GM23248 (cell line): ENCODE measurements at places on chromosomes 5 and 9. TPM values are rescaled to one million over a fixed set of nuclear protein-coding genes. Genes with fewer than 3 reads are reported as not detected.

Gene TMEFF1
- total RNA-seq: 0.43 and 4.4 TPM in 2 replicates

Gene DCTN3
- total RNA-seq: 77.1 and 130 TPM in 2 replicates

Gene ZNF462
- 2.5 and 5.0 TPM in 2 replicates for total RNA-seq

- no peak overlapping the region for H3K4me3 ChIP-seq
- no peaks in the 10 kb centered on the region for H3K27me3 ChIP-seq
- H3K36me3 ChIP-seq: peaks cover 6% of the 10 kb centered on the region; the same call in 1 of the 2 replicates
- H3K27ac ChIP-seq: no peak overlapping the region
- peaks cover 8% of the 10 kb centered on the region; the same call in 1 of the 2 replicates for H3K4me1 ChIP-seq
- no peak for DNase-seq
These were observed 26.2 kb upstream of the GPR21 start for GRCh38 chr9:123007269-123007668.

Gene RPS14
- total RNA-seq: 1,694 and 1,749 TPM in 2 replicates

Gene GABRG2
- not detected in 2 replicates for total RNA-seq

DNA sequence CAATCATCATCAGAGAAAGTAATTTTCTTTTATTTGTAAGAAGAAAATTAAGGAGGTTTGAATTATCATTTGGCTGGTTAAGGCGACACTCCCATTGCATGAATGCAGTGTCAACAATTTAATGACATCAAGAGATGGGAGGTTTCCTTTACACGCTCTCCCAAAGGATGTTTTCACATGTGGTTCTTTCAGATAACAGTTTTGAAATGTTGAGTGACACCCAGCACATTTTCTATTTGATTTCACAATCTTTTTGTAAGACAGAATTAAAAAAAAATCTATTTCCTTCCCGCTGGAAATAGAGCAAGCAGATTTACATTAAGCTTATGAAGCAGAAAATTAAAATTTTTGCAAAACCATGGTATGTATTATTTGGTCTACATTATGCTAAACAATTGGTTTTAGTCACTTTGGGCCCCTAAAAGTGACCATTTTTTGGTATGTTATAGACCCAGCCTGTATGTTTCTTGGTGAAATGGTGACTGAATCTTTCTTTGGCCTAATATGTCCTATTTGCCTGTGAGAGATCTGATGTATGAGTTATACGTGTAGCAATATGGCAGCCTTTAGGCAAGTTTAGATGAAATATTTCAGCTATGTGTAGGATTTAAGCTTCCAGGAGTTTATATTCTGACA, 18.9 kb upstream of the ANKRD55 start:
- H3K4me3 ChIP-seq: no peak overlapping the region
- peaks cover 9% of the 10 kb centered on the region; the same call in 1 of the 2 replicates for H3K4me1 ChIP-seq
- no peaks in the 10 kb centered on the region for H3K36me3 ChIP-seq
- H3K27ac ChIP-seq: no peak overlapping the region

DNA sequence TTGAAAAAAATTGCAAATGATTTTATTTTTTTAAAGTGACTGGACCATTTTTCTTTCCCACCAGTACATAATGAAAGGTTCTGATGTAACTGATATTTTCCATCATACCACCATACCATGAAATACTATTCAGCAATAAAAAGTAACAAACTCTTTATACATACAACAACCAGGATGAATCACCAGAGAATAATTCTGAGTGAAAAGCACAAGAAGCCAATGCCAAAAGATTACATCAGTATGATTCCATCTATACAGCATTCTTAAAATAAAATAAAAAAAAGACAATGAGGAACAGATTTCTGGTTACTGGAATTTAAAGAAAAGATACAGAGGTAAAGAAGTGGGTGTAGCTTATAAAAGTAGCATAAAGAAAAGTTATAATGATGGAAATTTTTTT, 423.7 kb upstream of the ST8SIA4 start:
- no peak overlapping the region for H3K27ac ChIP-seq
- H3K4me3 ChIP-seq: no peak overlapping the region
- no peaks in the 10 kb centered on the region for H3K36me3 ChIP-seq
- H3K4me1 ChIP-seq: no peaks in the 10 kb centered on the region
- peak; percentile 60 for DNase-seq
- no peaks in the 10 kb centered on the region for H3K27me3 ChIP-seq

- peak overlapping the region; percentile 68; the same call in 1 of the 2 replicates for H3K4me3 ChIP-seq
- H3K36me3 ChIP-seq: no peaks in the 10 kb centered on the region
- no peak overlapping the region for H3K27ac ChIP-seq
- 0 out of 2 replicates have a peak, but pooled peaks cover 4% of the 10 kb centered on the region for H3K27me3 ChIP-seq
- no peak for DNase-seq
These were observed 87.1 kb downstream of the ENTREP1 start for GRCh38 chr9:69411931-69412740.

Gene ELAVL2
- total RNA-seq: not detected in 2 replicates

Gene SLC2A6
- 10.1 and 12.0 TPM in 2 replicates for total RNA-seq

GRCh38 chr9:85067792-85068191, 398.3 kb downstream of the NTRK2 start:
- no peaks in the 10 kb centered on the region for H3K36me3 ChIP-seq
- DNase-seq: no peak
- H3K27ac ChIP-seq: no peak overlapping the region
- H3K4me3 ChIP-seq: no peak overlapping the region
- no peaks in the 10 kb centered on the region for H3K27me3 ChIP-seq

DNA sequence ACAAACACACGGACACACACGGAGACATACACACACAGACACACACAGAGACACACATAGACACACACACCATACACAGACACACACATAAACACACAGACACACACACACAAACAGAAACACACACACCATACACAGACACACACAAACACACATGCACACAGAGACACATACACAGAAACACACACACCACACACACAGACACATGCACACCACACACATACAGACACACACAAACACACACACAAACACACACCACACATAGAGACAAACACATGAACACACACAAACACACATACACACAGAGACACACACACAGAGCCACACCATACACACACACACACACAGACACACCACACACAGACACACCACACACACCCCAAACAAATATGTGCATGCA, 152.7 kb upstream of the FOXD4L5 start:
- no peak overlapping the region for H3K4me3 ChIP-seq
- H3K4me1 ChIP-seq: no peaks in the 10 kb centered on the region
- no peaks in the 10 kb centered on the region for H3K27me3 ChIP-seq
- H3K36me3 ChIP-seq: no peaks in the 10 kb centered on the region
- no peak for DNase-seq

DNA sequence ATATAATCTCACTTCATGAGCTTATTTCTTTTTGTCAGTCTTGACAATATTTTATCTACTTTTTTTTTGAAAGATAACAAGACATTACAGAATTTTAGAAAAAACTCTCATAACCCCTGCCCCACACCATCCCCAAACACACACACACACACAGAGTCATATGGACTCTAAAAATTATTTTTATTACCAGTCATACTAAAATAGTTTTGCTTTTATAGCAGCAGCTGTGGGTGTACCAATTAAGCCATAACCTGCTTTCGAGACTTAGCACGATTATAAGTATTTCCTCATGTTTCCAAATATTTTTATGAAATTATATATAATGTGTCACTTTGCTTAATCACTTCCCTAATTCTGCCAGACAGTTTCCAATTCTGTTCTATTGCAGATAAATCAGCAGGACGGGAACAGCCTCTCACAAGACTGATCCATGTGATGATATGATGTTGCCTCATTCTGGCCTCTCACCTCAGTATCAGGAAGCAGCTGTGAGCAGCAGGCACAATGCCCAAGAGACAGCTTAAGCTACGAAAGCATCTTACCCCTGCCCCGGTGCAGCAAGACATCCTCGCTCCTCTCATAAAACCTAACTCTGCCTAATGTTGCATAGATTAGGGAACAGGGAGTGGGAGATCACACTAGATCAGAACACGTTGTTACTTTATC, 7.0 kb downstream of the PDCL start:
- DNase-seq: no peak
- peaks cover 14% of the 10 kb centered on the region; the same call in 1 of the 2 replicates for H3K36me3 ChIP-seq
- H3K27me3 ChIP-seq: no peaks in the 10 kb centered on the region
- peaks cover 7% of the 10 kb centered on the region; the same call in 1 of the 2 replicates for H3K4me1 ChIP-seq
- no peak overlapping the region for H3K27ac ChIP-seq
- no peak overlapping the region for H3K4me3 ChIP-seq

DNA sequence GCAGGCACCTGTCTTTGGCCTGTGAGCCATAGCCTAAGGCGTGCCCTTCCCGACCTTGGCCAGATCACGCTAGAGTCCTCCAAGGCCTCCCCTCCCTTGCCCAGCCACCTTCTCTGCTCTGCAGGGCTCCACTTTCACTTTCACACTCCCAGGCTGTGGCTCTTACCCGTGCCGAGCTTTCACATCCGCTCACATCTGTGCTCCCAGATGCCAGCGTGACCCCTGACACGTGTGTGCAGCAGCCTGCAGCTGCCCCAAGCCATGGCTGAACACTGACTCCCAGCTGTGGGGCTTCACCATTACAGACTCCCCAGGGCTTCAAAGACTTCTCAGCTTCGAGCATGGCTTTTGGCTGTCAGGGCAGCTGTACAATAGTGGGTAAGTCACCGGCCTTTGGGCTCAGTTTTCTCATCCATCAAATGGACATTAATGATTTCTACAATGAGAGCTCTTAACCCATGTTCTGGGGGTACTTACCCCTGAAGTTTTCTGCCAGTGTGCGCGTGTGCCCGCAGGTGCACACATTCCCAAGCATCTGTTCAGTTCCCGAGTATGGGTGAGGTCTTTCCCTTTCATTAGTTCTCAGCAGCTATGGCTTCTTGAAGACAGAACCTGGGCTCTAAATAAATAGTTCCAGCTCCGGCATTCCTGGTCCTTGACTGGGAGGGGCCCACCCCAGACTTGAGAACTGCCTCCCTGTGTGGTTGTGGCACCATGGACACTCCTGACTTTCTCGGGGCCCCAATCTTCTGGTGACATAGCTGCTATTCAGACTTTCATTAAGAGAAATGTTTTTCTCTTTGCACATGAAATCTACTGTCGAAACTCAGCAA, 118.6 kb downstream of the RGS3 start:
- DNase-seq: peak; percentile 69
- no peak overlapping the region for H3K4me3 ChIP-seq
- peaks cover 47% of the 10 kb centered on the region for H3K4me1 ChIP-seq
- no peak overlapping the region for H3K27ac ChIP-seq

DNA sequence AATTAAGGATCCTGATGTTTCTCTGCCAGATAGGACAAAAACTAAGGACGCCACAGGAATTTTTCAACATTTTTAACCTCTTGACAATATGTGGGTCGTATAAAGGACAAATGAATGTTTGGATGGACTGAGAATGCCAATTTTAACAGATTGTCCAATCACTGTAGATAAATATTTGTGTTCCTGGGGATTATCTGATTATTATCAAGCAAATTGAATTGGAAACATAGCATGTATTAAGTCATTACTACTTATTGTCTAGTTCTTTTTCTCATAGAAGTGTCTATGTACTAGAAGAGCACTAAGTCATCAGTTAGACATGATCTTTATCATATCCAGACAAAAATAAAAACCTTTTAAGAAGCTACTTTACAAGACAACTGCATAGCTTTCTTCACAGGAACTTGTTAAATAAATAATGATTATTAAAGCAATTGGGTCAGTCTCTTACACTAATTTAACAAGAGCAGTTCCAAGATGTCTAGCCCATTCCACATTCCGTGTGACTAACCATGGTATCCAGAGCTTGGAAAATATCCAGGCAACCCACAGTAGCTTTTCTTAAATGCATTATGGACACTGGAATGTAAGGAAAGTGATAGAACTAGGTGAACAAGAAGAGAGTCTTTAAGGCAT, 127.5 kb upstream of the CDKN2B start:
- H3K4me3 ChIP-seq: peak overlapping the region; percentile 15; the same call in 1 of the 2 replicates
- peaks cover 29% of the 10 kb centered on the region for H3K4me1 ChIP-seq
- no peaks in the 10 kb centered on the region for H3K36me3 ChIP-seq
- peak; percentile 92 for DNase-seq
- H3K27me3 ChIP-seq: no peaks in the 10 kb centered on the region
- peak overlapping the region; percentile 53 for H3K27ac ChIP-seq

- no peaks in the 10 kb centered on the region for H3K36me3 ChIP-seq
- H3K27ac ChIP-seq: no peak overlapping the region
- H3K4me3 ChIP-seq: no peak overlapping the region
- DNase-seq: no peak
These were observed 680.4 kb upstream of the ITGA1 start for GRCh38 chr5:52107210-52107905.

GRCh38 chr9:78363221-78363620, 66.3 kb downstream of the PSAT1 start:
- H3K4me3 ChIP-seq: peak overlapping the region; percentile 40
- peaks cover 5% of the 10 kb centered on the region; the same call in 1 of the 2 replicates for H3K27me3 ChIP-seq
- peak; percentile 84 for DNase-seq

- H3K4me3 ChIP-seq: no peak overlapping the region
- peaks cover 51% of the 10 kb centered on the region for H3K4me1 ChIP-seq
- H3K27ac ChIP-seq: peak overlapping the region; percentile 10
- DNase-seq: peak; percentile 54
These were observed 6.9 kb downstream of the KIAA1958 start for GRCh38 chr9:112493393-112494137.

Gene UBTD2
- 36.4 and 41.4 TPM in 2 replicates for total RNA-seq

Gene TAF11L13
- total RNA-seq: not detected in 2 replicates

DNA sequence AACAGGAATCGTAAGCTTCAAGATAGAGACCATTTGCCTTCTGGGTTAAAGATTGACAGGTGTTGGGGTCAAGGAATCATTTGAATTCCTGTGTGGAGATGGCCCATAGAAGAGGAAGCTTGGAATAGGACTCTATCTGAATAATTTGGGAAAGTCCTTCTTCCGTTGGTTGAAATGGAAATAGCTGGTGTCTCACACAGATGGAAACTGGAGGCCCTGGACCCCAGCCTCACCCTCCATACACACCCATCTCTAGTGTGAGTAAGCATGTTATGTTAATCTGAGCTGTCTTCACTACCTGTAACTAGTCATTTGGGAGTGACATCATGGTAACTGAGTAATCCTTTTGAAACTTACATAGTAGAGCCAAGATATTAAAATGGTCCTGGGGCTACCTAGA, 184.4 kb downstream of the CD180 start:
- peak overlapping the region; percentile 82 for H3K27ac ChIP-seq
- no peaks in the 10 kb centered on the region for H3K27me3 ChIP-seq
- H3K4me3 ChIP-seq: no peak overlapping the region
- peak; percentile 55 for DNase-seq
- no peaks in the 10 kb centered on the region for H3K36me3 ChIP-seq

Gene GMCL2
- total RNA-seq: not detected in 2 replicates

GRCh38 chr5:95027151-95027721, 257.7 kb downstream of the MCTP1 start:
- no peaks in the 10 kb centered on the region for H3K36me3 ChIP-seq
- DNase-seq: peak; percentile 1
- no peaks in the 10 kb centered on the region for H3K27me3 ChIP-seq
- no peaks in the 10 kb centered on the region for H3K4me1 ChIP-seq
- H3K27ac ChIP-seq: no peak overlapping the region

DNA sequence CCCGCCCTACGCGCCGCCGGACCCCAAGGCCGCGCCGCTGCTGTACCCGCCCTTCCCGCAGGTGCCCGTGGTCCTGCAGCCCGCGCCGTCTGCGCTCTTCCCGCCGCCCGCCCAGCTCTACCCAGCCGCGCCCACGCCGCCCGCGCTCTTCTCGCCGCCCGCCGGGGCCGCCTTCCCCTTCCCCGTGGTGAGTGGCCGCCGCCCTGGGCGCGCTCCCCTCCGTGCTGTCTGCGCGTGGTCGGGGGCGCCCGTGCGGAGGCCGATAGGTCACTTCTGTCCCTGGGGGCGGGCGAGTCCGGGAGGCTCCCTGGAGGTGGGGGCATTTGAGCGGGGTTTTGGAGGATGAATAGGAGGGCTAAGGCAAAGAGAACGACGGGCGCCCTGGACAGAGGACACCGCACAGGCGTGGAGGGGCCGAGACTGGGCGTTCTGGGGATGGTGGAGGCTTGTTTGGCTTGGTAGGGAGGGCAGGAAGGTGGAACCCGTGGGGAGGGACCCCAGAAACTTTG, 9.6 kb downstream of the PRRT1B start:
- H3K27ac ChIP-seq: no peak overlapping the region
- DNase-seq: no peak
- no peaks in the 10 kb centered on the region for H3K36me3 ChIP-seq
- H3K4me3 ChIP-seq: no peak overlapping the region
- 0 out of 2 replicates have a peak, but pooled peaks cover 6% of the 10 kb centered on the region for H3K27me3 ChIP-seq
